Breast epithelium (tissue), 4 donors: ENCODE measurements at places on chromosomes 13 and 19.

DNA sequence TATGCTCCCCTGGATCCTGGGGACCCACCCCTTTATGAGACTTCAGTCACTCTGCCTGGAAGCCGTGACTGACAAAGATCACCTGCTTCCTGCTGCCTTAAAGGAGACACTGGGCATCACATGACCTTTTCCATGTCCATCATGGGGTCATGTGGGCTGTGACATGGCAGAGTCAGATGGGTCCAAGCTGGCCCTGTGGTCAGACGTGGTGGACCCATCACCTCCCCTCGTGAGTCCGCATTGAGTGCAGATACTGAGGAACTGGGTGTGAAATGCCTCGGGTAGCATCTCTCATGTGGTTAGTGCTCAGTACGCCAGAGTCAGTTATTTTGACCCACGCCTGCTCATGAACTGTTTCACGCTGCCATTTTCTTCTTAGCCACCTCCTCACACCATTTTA lies 27.1 kb downstream of the NKPD1 start:
- H3K4me1 ChIP-seq, result no peaks in the 10 kb centered on the region
- H3K36me3 ChIP-seq, result no peaks in the 10 kb centered on the region
- no peak for DNase-seq
- H3K27ac ChIP-seq, result no peak overlapping the region
- H3K4me3 ChIP-seq, result no peak overlapping the region

DNA sequence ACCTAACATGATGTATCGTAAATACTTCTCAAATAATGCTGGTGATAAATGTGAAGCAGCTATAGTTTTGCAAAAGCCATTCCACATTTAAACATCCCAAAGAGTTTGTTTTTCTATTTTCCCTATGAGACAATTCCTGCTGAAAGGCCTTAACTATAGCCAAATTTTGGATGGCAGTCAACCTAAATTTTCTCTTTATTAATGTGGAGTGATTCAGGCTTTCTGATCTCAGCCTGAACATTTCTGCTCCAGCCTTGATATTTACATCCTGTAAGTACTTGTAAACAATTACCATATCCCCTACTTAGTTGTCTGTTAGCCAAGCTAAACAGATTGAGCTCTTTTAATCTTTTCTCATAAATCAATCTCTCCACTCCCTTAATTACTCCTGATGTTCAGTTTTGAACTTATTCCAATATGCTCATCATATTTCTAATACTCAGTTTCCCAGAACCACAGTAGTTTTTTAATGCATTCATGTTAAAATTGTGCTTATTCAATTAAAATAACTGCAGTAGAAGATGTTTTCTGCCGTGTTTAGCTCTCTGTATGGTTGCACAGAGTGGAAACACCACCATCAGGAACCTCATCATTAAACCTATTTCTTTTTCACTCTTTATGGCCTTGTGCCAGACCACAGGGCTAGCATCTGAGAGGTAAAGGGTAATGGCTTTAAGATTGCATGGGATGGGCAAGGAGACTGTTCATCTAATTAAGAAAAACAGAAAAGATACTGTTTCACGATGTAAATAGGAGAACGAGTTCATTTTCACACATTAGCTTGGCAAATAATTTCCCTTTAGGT lies 1235.2 kb upstream of the SLC10A2 start:
- H3K4me3 ChIP-seq, result no peak overlapping the region
- no peak overlapping the region for H3K27ac ChIP-seq
- no peaks in the 10 kb centered on the region for H3K36me3 ChIP-seq
- H3K4me1 ChIP-seq, result no peaks in the 10 kb centered on the region
- DNase-seq, result no peak

DNA sequence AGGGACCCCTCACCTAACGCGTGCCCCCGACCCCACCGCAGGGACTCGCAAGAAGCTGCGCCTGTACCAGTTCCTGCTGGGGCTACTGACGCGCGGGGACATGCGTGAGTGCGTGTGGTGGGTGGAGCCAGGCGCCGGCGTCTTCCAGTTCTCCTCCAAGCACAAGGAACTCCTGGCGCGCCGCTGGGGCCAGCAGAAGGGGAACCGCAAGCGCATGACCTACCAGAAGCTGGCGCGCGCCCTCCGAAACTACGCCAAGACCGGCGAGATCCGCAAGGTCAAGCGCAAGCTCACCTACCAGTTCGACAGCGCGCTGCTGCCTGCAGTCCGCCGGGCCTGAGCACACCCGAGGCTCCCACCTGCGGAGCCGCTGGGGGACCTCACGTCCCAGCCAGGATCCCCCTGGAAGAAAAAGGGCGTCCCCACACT lies 4.7 kb upstream of the MYBPC2 start:
- H3K27me3 ChIP-seq, result peaks cover 4% of the 10 kb centered on the region
- no peaks in the 10 kb centered on the region for H3K4me1 ChIP-seq
- peak overlapping the region; percentile 10 for H3K4me3 ChIP-seq
- peak overlapping the region; percentile 58 for H3K27ac ChIP-seq
- no peaks in the 10 kb centered on the region for H3K36me3 ChIP-seq

- no peak overlapping the region for H3K4me3 ChIP-seq
- H3K27ac ChIP-seq, result peak overlapping the region; percentile 55
- H3K36me3 ChIP-seq, result no peaks in the 10 kb centered on the region
- H3K27me3 ChIP-seq, result no peaks in the 10 kb centered on the region
- no peaks in the 10 kb centered on the region for H3K4me1 ChIP-seq
Observed at GRCh38 chr19:35909684-35910035, 1.6 kb upstream of the TYROBP start.
